ENCODE measurements at places on chromosomes 4 and X.

DNA sequence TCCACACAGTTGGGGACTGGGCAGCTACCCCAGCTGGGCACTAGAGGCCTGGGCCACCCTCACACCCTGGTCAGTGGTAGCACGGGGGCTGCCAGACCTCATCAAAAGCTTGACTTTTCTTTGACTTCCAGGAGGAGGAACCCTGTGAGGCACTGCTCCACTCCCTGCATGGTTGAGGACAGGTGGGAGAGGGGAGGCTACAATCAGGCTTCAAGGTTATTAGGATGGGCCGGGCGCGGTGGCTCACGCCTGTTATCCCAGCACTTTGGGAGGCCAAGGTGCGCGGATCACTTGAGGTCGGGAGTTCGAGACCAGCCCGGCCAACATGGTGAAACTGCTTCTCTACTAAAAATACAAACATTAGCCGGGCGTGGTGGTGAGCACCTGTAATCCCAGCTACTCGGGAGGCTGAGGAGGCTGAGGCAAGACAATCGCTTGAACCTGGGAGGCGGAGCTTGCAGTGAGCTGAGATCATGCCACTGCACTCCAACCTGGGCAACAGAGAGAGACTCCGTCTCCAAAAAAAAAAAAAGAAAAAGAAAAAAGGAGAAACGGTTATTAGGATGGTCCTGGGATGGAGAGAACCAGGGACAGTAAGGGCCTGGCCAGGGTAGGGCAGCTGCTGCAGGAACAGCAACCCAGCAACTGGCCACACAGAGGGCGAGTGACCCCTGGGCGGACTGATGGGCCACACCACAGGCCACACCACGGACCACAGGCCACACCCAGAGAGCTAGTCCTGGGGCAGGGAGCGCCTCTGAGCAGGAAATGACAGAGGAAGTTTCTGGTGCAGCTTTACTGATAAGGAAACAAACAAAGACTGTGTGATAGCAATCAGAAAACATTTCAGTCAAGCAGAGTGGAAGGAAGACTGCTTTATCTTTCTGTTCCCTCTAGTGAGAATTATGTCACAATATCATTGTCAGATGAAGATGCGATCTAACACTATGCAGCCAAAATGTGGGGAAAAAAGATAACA lies 20.5 kb upstream of the OPN1LW start:
- DNase-seq = no peak

- DNase-seq = peak; percentile 10
These were observed 478.9 kb downstream of the KCNIP4 start for GRCh38 chr4:21469438-21470300.

DNA sequence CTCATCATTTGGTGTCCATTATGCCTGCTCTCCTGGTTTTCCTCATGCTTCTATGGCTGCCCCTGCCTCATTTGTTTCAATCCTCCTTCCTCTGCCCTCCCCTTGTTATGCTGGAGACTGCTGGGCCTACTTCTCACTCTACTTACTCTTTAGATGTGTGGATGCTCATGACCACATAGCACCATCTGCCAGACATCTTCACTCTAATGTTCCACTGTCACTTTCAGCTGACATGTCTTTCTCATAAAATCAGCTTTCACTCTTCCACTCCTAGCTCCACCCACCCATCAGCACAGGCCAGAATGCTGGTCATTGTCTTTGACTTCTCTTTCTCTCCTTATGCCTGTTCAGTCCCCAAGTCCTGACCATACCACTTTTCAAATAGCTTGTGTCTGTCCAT lies 86.8 kb downstream of the REPS2 start:
- DNase-seq = no peak

DNA sequence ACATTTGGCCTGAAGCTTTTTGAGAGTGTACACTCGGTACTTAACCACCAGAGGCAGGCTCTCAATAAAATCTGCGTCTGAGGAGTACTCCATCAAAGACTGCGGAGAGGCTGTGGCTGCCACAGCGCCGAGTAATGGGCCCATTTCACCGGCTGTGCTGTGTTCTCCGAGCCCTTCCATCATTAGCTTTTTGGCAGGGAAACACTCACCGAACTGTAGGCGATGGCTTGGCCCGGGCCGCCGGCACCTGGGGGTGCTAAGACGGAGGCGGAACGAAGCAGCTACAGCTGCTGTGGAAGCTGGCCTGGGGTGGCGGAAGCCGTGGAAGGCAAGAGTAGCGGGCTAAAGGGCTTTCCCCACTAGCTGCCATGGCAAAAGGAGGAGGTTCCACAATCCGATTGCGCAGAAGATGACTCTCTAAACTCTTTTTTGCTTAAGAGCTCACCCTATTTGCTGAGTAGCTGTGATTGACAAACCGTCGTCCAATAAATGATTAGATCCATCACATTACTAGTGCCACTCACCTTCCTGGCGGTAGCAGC lies 48.5 kb upstream of the PABPC1L2A start:
- no peak for DNase-seq

- DNase-seq = no peak
These were observed 183.4 kb downstream of the KIT start for GRCh38 chr4:54840992-54841768.

DNA sequence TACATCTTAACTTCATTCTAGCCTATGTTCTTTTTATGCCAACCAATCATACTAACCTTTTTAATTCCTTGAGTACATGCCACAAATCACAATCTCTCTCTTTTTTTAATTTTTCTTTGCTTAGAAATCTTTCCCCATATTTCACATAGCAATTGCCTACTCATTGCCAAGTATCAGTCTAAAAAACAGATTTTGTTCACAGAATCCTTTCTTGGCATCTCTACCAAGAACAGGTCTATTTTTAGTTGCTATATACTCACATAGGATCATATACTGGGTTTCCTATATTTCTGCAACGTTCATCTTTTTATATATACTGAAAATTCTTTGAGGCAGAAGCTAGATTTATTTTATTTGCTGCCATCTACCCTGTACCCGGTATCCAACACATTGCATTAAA lies 292.1 kb downstream of the GASK1B start:
- DNase-seq = no peak

GRCh38 chr4:39304651-39305050 lies 61.5 kb downstream of the RFC1 start:
- DNase-seq = no peak

GRCh38 chr4:158938220-158939044 lies 164.4 kb upstream of the RAPGEF2 start:
- no peak for DNase-seq

GRCh38 chr4:138452826-138453225 lies 210.7 kb upstream of the SLC7A11 start:
- DNase-seq = no peak

GRCh38 chr4:119068529-119068962 lies 67.1 kb upstream of the MYOZ2 start:
- DNase-seq = no peak

Measured in HuH-7.5 (cell line).